ENCODE measurements at places on chromosomes 3 and 15. TPM values are rescaled to one million over a fixed set of nuclear protein-coding genes. Genes with fewer than 3 reads are reported as not detected.

GRCh38 chr3:52400275-52400793, 44.6 kb downstream of the SEMA3G start:
- DNase-seq = no peak

SI gene
- not detected for total RNA-seq

- no peak for DNase-seq
Measured at GRCh38 chr15:96303503-96304056, 26.9 kb upstream of the NR2F2 start.

GRCh38 chr3:132117642-132118041, 82.8 kb upstream of the CPNE4 start:
- no peak for DNase-seq

GRCh38 chr3:178436773-178437172, 99.5 kb upstream of the KCNMB2 start:
- DNase-seq = peak; percentile 39

GRCh38 chr3:43723121-43723734, 32.5 kb downstream of the ABHD5 start:
- DNase-seq = no peak

DNA sequence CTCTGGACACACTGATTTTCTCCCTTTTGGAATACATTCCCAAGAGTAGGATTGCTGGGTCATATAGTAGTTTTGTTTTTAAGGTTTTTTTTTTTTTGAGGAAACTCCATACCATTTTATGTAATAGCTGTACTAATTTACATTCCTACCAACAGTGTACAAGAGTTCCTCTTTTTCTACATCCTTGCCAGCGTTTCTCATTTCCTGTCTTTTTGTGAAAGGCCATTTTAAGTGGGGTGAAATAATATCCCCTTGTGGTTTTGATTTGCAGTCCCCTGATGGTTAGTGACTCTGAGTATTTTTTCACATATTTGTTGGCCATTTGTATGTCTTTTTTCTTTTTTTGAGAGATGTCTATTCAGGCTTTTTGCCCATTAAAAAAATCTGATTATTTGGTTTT, 1205.5 kb downstream of the ROBO1 start:
- DNase-seq = no peak

DNA sequence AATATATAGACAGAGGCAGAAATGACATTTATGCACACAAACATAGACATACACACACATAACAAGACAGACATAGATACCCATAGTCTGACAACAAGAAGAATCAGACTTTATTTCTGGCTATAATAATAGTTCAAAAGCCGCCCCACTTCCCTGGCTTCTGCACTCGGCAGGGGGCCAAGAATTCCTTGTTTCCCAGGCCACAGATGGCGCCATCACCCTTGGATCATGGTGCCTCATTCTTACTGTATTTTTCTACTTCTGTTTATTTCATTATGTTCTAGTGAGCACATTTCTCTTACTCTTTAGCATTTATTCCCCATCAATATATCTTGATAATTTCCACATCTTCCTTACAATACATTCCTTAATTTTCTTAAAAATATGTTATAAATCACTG, 387.5 kb downstream of the NLGN1 start:
- DNase-seq = peak; percentile 12

DNA sequence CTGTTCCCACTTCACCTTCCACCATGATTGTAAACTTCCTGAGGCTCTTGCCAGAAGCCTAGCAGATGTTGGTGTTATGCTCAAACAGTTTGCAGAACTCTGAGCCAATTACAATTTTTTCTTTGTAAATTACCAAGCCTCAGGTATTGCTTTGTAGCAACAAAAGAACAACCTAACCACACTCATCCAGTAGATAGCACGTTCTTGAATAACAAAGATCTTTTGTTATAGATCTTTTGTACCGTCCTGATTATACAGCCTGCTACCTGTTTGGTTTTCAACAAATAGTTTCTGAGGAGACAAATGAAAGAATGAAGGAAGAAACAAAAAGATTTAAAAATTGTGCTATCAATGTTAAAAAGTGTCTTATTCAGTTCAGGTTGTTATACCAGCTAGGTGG, 474.7 kb upstream of the ALCAM start:
- DNase-seq = no peak

MOBP gene
- total RNA-seq = 1.0 TPM

All from H7 (cell line).